ENCODE measurements at places on chromosomes 2 and 18.

DNA sequence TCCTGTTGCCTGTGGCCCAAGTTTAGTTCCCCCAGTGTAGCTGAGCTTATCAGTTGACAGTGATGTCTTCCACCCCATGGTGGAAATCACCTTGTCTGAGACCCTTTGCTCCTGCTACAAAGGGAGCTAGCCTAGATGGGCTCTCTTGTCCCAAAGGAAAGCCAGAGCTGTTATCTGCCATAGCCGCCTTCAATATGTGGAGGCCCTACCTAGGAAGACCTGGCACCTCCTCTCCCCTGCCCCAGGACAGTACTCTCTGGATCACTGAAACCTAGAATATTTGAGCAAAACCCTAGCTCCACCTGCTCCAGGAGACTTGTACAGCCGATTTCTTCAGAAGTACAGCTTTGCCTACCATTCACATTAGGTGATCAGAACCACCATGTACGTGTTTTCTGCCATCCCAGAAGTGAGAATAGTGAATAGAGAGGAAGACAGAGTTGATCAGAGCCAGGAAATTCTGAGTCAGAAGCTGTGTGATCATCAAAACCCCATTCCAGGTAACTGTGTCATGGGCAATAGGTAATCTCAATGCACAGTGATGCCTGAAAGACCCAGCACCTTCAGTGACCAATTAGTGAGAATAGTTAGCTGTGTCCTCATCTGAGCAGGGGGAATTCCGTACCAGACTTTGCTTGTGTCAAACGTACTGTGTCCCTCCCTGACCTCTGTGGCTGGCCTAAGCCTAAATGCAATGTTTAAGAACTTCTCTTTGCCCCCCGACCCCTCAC lies 138.4 kb upstream of the ALPP start:
- no peak for DNase-seq

DNA sequence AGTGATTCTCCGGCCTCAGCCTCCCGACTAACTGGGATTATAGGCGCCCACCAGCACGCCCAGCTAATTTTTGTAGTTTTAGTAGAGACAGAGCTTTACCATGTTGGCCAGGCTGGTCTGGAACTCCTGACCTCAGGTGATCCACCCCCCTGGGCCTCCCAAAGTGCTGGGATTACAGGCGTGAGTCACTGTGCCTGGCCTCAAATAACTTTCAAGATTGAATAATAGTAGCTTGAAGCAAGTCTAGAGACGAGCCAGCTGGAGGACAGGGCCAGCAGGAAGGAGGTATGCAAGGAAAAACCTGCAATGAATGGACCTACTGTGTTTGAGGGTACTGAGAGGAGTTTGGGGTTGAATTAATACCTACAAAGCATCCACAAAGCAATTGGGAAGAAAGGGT lies 87.5 kb downstream of the MSH2 start:
- DNase-seq, result no peak

- no peak for DNase-seq
These were observed 1474.0 kb upstream of the TMEFF2 start for GRCh38 chr2:193668557-193669323.

GRCh38 chr2:45748239-45748638 lies 96.8 kb downstream of the PRKCE start:
- no peak for DNase-seq

DNA sequence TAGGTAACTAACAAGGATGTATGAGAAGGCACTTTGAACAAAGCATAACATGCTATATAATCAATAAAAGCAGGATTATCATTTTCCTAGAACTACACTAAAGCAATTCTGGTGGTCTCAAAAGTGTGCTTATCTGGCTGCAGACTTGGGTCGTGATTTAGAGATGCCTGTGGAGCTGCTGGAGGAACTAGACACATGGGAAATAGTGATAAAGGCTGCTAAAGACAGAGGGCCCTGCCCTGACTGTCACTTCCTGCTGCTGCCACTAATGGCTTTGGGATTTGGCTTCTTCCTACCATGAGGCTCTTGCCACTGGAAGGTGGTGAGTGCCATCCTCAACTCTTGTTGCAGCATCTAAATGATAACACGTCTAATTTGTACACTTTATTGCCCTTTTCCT lies 22.5 kb downstream of the TMEM178A start:
- DNase-seq, result no peak

DNA sequence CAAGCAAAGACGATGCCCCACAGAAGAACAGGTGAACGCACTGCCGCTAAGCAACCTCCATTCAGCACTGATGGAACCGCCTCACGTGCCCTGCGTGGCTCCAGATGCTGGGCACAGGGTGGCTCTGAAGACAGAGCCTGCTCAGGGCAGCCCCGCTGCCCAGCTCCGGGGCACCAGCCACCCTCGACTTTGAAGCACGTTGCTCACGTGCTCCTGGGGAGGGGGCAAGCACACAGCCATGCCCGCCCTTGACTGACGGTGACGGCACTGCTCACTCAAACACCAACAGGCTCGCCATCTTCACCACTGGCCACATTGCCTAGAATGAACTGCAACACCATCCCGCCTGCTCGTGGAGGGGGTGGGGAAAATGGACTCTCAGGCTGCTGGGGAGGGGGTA lies 251.3 kb downstream of the HDAC4 start:
- DNase-seq, result peak; percentile 1

DNA sequence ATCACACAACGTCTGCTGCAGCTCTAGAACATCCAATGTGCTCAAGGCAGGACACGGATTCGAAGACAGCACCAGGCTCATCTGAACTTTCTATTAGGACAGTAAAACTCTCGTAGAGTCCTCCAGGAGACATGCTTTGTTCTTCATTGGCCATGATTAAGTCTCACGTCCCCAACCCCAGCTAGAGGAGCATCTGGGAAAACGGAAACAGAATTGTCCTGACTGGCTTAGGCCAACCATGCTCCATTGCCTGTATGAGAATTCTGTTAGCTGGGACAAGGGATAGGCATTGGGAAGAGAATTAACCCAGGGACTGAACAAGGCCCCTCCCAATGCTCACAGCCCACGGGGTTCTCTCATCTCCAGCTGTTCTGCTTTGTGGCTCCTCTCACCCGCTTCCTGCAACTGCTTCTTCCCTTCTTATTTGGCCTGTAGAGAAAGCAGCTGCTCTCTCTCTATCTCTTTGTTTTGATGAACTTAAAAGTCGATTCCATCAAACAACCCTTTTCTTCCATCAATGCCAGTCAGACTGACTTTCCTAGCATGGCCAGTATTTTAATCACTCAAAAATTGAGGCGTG lies 75.6 kb downstream of the C1QL2 start:
- DNase-seq, result no peak
